Regular cardiac myocyte (primary cell): ENCODE measurements at places on chromosomes 5 and 9. TPM values are rescaled to one million over a fixed set of nuclear protein-coding genes. Genes with fewer than 3 reads are reported as not detected.

SUSD3 gene
- total RNA-seq, result 0.19 TPM in 1 of 2 replicates, not detected in the other

FAM78A gene
- 0.85 and 1.2 TPM in 2 replicates for total RNA-seq

RGMB gene
- 47.9 and 97.2 TPM in 2 replicates for total RNA-seq

C8G gene
- 0.19 TPM in 1 of 2 replicates, not detected in the other for total RNA-seq

RMRP gene
- total RNA-seq, result 3,474 and 7,582 TPM in 2 replicates

LCN2 gene
- total RNA-seq, result not detected in 2 replicates

PKD2L2 gene
- total RNA-seq, result 0.38 TPM in 1 of 2 replicates, not detected in the other
